ENCODE measurements at places on chromosomes 4 and X.

GRCh38 chrX:123311486-123311885 lies 127.4 kb downstream of the GRIA3 start:
- DNase-seq = no peak

DNA sequence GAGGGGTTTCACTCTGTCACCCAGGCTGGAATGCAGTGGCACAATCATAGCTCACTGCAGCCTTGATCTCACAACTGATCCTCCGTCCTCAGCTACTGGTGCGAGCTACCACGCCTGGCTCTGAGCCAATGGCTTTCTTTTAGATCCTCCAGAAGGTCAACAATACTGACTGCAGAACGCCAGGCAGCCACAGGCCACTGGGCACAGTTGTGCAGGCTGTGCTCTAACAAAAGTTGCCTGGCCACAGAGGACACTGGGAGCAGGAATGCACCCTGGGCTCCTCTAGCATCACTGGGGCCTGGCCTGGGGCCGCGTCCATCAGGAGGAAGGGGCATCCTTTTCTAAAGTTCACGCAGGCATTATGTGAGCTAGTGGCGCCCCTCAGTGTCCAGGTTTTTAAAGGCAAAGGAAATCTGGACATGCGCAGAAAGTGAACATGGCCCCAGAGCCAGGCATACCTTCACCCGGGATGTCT lies 14.9 kb upstream of the PORCN start:
- no peak for DNase-seq

DNA sequence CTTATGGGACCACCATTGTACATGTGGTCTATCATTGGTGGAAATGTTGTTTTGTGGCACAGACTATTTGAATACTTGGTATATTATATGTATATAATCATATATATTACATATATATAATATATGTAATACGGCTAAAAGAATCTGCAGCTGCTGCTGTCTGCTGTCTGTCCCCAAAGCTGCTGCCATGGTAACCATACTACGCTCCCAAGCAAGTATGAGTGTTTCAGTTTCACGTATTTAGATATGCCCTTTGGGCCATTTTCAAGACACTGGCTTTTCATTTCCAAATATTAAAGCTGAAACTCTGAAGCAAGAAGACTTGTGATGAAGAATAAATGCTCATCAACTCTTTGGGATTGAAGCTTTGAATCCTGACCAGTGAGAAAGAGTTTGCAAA lies 42.0 kb upstream of the ARSJ start:
- no peak for DNase-seq

- no peak for DNase-seq
These were observed 87.9 kb downstream of the CRLF2 start for GRCh38 chrX:1124531-1124930.

- DNase-seq = no peak
These were observed 95.2 kb upstream of the RPS6KA3 start for GRCh38 chrX:20361890-20362262.

DNA sequence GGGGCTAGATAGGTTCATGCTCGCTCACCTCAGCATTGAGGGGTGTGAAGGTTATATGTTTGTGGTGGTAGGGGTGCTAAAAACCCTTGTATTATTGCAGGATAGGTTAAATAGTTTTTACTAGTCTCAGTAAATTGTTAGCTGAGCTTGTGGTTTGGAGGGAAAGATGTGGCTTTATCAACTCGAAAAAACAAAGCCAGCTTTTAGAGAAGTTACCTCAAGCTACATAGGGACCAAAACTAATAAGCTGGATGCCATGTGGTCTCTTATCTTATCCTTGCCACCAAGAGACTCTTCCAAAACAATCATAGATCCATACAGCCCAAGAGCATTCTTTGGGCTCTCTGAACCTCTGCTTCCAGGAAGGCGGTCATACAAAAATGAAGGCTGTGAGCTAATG lies 29.2 kb downstream of the MSN start:
- DNase-seq = no peak

- no peak for DNase-seq
These were observed 1.3 kb upstream of the ING2 start for GRCh38 chr4:183503497-183504063.

DNA sequence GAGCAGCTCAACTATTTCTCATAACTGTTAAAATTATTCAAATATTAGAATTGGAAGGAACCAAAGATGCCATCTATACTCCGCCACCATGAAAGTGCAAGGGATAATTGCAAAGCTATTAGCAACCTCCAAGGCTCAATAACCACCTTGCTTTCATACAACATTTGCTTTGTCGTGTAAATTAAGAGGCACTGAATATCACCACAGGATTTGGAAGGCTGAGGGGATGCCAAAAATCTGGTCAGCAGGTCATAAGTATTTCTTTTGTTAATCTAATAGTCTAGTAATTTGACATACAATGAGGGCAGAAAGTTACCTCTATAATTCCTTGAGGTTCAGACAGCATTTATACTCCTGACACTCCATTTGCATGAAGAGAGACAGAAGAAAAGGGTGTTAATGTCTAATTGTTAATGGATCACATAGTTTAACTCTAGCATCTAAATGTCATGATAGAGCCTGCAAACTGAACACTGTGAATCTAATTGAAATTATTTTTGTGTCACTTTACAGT lies 200.9 kb upstream of the DIAPH2 start:
- no peak for DNase-seq

GRCh38 chr4:133145758-133146573 lies 3.1 kb upstream of the PCDH10 start:
- DNase-seq = no peak

DNA sequence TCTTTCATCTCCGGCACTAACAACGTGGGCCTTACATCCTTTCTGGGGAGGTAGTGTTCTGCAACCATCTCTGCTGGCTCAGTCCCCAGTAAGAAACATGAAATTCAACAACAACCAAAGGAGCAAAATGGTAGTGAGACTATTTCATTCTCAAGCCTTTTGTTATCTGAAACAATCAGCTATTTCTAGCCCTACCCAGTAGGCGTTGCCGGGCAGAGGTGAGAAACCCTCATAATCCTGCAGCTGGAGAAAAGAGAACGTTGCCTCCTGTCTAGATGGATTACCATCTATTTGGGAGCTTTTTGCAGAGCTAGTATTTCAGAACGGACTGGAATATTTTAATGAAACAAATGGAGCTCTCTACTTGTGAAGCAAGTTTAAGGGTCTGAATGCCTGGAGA lies 66.4 kb upstream of the GPR174 start:
- no peak for DNase-seq

DNA sequence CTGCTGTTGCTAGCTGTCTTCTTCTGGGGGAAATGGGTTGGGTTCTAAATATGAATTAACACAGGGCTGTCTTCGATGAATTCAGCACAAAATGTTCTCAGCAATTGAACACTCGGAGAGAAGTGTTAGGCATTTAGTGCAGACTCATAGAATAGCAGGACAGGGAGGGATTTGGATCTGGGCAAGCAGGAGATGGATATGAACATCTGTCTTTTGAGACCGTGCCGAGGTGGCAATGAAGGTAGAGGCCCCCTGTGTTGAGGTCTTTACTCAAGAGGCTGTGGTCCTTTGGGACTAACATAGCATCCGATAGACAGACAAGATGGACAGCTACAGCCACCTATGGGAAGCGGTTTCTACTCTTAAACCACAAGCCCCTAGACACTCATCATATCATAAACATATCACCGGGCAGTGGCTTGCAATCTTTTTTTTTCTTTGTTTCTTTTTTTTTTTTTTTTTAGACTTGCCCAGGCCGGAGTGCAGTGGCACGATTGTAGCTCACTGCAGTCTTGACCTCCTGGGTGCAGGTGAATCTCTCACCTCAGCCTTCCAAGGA lies 6.7 kb downstream of the CD99 start:
- no peak for DNase-seq

DNA sequence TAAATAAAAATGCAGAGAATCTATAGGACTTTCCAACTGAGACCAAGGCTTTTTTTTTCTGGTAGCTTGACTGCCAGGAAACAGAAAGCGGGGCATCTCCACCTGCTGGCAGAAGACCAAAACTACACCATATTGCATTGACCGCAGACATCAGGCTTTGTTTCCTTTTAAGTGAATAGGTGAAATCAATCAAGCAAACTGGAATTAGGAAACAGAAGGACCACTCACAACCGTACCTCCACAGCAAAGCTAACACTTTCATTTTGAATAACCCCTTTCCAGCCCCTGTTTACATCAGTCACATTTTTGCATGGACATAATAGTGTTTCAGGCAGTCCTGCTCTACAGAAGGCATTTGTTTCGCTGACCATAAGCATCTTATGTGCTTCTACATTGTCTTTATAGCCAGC lies 218.2 kb downstream of the IDS start:
- peak; percentile 1 for DNase-seq

DNA sequence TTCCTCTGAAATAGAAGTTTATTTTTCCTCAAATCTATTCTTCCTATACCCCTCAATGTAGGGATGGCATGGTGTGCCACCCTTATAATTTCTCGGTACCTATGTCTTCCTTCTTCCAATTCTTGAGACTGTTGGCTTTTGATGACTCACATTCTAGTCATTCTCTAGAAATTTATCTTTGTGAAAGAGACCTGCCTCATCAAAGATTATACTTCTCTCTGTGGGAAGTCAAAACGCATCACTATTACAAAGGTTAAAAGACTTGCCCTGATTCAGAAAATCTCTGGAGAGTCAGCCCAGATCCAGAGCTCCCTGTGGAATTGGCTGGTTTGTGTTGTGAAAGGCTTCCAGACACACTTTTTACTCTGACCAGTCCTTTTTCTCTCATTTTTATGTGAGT lies 65.9 kb upstream of the FSTL5 start:
- no peak for DNase-seq

GRCh38 chr4:68871809-68872642 lies 56.2 kb downstream of the UGT2B10 start:
- DNase-seq = no peak

DNA sequence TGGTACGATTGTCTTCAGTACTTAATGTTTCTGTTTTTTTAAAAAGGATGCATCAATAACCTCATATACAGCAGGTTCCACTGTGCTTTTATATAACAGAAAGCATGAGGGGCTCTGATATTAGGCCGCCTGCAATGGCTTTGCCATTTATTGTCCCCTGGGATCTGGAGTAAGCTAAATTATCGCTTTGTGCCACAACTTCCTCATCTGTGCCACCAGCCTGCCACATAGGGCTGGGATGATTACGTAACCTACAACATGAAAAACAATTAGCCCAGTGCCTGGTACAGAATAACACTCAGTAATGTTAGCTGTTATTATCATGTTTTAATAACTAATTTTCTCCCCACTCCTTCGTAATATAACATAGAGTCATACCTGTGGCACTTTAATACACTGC lies 65.5 kb upstream of the TRIM2 start:
- no peak for DNase-seq

DNA sequence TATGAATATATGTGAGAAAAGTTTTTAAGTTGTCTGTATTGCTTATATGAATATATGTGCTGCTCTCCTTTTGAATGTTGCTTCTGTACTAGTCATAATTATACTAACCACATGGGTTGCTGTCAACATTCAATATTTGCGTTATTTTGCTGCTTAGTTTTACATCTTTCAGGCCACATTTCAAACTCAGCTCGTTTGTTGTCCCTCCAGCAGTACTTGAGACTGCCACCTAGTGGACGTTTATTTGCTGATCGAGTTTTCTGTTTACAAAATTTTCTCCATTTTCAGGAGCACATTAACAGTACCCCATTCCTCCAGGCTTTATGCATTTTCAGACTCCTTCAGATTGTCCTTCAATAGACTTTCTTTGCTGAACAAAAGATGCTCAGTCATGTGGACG lies 75.8 kb downstream of the NUDT11 start:
- no peak for DNase-seq

- no peak for DNase-seq
These were observed 152.2 kb downstream of the TACR3 start for GRCh38 chr4:103567591-103567990.

- no peak for DNase-seq
These were observed 21.5 kb downstream of the HHIP start for GRCh38 chr4:144667500-144667899.

GRCh38 chr4:179804440-179804839 lies 2362.2 kb upstream of the AGA start:
- DNase-seq = no peak

GRCh38 chr4:75723163-75724065 lies 963 bp upstream of the USO1 start:
- no peak for DNase-seq

- DNase-seq = no peak
These were observed 27.9 kb upstream of the AMELX start for GRCh38 chrX:11265352-11265751.

DNA sequence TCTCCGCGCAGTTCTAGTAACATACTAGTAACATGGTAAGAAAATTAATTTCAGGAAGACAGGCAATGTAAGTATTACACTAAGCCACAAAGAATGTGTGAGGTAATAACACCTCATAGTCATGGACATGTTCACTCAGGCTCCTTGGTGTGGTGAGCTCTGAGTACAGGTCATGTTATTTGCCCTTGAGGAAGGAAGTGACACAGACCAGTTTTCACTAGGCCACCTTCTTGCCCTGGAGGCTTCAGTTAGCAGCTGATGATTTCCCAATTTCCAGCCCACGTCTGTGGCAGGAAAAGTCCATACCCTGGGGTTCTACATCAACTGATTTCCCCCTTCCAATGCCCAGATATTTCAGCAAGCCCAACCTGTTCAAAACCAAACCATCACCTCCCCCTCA lies 6.7 kb downstream of the APOO start:
- no peak for DNase-seq

DNA sequence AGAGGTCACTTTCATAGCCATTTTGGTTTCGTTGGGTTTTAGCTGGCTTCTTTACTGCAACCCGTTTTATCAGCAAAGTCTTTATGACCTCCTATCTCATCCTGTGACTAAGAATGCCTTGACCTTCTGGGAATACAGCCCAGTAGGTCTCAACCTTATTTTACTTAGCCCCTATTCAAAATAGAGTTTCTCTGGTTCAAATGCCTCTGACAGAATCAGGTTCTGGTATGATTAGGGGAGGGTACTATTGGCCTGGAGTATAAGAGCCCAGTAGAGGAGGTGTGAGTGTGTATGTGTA lies 95.4 kb upstream of the RAB40AL start:
- no peak for DNase-seq

DNA sequence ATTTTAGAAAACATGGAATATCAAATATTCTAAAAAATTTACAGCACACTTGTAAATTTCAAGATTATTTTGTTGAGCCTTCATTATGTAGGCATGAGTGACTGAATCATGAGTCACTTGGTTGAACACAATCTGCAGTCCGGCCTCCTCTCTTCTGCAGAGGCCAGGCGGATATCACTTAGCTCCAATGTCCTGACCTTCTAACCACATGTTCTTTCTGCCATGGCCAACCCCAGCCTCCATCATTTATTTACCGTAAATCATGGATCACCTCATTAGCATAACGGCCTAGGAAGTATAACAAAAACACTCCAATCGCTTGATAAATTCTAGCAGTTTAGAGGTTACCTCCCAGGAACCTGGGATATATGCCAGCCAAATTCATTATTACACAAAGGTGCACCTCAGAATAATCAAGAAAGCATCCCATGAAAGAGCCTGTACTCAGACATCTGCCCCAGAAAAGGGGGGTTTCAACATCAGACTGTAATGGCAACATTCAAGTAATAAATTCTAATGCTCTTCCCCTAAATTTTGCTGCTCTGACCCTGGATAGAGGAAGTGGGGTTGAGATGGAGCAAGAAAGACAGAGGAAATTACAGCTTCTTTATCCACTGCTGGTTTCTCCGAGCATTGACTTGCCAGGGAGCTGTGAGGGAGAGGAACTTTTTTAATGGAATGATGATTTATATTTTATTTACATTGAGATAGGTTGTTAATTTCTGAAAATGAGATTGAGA lies 2153.6 kb upstream of the AGA start:
- no peak for DNase-seq

GRCh38 chr4:7978489-7978888 lies 38.8 kb upstream of the AFAP1 start:
- no peak for DNase-seq

All from activated CD4-positive, CD25-positive, alpha-beta regulatory T cell (primary cell).